ENCODE measurements at places on chromosomes 16 and 17.

DNA sequence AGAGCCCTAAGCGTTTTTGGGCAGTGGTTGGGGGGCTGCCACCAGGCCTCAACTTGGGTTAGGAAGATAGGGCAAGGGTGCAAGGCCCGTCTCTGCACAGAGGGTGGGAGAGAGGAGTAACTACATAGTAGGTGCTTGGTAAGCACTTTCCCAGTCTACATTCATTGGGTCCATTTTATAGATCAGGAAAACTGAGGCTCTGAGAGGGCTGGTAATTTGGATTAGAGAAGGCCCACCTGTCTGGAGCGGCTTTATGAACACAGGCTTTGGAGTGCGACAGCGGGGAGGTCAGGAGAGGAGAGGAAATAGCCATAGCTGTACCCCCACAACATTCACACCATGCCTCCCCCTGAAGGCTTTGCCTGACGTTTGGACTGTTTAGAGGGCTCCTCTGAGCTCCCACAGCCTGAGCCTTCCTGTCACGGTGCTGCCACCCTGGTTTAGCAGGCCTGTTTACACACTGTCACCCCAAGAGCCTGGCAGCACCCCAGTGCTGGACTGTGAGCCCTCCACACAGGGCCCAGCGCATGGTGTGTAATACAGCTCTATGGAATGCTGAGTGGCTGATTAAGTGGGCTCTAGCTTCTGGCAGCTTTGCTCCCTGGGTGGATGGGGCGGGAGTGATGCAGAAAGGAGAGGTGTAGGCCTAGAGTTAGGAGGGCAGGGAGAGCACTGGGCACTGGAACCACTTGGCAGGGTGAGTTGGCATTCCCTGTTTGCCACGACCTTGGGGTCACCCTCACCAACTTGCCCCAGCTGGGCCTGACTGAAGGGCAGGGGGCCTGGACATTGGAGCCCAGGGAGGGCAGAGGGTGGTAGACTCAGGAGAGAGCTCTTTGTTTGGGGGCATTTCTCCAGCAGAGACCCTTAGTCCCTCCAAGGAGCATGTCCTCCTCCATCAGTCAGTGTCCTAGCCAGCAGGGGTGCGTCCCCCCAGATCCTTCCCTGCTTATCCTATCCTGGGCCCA lies 73.7 kb downstream of the RAI1 start:
- DNase-seq: no peak

DNA sequence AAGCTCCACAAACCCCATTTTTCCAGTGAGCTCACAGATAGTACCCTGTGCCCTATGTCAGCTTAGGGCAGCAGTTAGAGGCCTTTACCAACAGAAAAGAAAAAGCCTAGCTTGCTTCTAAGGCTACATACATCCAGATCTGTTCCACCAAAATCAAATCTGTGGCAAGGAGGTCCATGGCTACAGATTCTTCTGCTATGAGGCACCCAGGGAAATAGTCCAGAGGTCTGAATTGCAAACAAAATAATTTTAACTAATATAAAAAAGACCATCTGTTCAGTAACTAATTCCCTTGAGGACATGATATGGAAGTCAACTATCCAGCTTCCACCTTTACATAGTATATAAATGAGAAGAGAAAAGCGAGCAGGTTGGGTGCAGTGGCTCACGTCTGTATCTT lies 129.3 kb downstream of the PARN start:
- DNase-seq: no peak

DNA sequence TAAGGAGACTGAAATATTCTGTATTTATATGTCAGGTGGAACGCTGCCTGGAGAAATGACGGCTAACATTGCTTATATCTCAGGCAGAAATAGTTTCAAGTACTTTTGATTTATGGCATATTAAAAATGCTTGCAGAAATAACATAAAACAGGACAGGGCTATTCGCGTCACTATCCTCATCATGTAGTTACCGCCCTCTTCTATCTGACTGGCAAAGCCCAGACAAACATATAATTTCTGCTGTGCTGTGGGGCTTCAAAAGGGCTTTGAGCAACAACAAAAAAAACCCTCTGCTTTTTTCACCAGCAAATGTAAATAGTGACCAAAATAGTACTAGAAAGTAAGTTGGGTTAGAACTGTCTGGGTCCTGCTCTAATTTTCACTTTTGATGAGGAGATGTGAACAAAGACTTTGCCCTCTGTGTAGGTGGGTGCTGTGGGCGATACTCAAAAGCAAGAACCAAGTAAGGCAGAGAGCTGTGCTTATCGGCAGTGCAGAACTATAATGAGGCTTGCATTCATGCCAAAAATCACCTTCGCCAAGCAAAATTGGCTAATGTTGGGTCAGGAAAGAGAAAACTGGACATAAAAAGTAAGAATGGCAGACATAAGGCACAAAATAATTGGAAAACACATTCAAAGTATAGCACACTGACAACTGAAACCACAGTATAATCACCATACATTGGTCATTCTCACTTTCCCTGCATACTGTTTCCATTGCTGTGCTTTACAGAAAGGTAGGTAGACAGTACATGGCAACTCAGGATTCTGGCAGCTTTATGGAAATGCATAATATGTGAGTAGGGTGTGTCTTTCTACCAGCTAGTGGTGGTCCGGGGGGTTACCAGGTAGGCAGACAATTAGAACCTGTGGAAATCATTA lies 151.2 kb upstream of the AXIN2 start:
- DNase-seq: no peak

DNA sequence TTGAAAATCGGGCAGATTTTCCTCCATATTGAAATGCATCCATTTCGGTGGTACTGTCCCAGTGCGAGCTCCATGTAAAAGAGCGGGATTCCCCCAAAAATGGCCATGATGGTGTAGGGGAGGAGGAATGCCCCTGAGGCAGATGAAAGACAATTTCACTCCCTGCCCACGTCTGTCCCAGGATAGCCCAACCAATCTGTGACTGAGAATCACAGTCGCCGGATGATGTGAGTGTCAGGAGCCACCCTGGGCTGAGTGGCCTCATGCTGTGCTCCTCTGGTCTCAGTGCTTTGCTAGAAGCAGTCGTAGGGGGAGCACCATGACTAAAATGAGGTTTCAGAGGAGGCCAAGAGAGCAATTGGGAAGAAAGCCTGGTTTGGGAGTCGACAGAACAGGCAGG lies 16.7 kb downstream of the SLC6A4 start:
- DNase-seq: no peak

DNA sequence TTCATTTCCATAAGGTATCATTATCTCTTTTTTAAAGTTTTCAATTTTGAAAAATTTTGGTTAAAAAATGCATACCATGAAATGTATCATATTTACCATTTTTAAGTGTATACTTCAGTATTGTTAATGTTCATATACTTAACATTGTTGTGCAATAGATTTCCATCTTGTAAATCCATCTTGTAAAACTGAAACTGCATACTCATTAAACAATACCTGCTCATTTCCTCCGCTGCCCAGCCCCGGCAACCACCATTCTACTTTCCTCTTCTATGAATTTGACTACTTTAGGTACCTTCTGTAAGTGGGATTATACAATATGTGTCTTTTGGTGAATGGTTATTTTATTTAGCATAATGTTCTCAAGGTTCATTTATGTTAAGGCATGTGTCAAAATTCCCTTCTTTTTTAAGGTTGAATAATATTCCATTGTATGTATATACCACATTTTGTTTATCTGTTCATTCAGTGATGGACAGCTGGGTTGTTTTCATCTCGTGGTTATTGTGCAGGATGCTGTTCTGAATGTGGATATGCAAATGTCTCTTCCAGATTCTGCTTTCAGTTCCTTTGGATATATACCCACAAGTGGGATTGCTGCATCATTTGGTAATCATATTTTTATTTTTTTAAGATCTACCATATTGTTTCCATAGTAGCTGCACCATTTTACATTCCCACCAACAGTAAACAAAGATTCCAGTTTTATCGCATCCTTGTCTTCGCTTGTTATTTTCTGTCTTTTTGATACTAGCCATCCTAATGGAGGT lies 6.7 kb downstream of the CCL2 start:
- no peak for DNase-seq

GRCh38 chr17:82587234-82588086 lies 60.8 kb downstream of the WDR45B start:
- DNase-seq: no peak

DNA sequence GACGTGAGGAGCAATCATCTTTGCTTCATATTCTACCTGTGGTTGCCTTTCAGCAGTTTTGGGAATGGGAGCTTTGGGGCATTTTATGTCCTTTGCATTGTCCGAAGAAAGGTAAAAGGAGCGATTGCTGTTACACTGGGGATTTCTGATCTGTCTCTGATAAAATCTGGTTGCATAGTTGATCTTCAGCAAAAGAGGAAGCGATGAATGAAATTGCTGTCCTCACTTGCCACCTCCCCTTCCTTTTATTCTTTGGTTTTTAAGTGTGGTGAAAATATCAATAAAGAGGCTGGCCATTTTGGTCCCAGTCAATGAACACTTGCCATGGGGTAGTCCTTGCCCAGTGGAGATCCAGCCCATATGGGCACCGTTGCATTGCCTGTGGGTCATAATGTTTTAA lies 236.8 kb downstream of the MSI2 start:
- DNase-seq: no peak

DNA sequence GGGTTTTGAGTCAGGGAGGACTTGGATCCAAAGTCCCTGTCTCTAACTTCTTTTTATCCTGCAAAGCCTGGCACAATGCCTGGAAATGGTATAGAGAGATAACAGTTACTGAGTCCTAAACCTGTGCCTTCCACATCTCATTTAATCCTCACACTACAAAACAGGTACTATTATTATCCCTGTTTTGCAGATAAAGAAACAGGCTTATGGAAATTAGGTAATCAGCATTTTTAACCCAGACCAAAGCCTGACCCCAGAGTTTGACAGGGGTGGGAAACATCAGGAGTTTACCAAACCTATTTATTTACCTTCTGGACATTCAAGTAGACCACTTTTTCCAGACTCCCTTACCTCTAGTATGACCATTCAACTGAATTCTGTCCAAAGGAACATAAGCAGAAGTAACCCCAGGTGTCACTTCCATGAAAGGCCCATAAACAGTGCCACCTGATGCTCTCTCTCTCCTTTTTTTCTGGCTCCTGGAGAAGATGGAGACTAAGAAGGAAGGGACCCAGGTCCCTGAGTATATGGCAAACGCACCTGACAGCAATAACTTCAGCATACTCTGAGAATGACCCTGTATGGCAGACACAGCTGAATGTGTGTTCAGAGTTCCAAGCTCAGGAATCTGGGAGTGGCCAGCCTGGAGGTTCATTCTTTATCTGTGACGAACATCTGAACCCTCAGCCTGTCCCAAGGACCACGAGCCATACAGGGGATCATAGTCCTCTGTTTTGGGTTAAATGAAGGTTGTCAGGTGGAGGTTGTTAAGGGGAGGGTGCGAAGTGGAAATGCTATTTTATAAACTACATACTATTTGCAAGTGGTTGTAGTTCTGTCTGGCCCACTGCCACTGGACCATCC lies 62.7 kb downstream of the HLF start:
- no peak for DNase-seq

GRCh38 chr17:30290696-30291542 lies 825 bp downstream of the BLMH start:
- peak; percentile 19 for DNase-seq

DNA sequence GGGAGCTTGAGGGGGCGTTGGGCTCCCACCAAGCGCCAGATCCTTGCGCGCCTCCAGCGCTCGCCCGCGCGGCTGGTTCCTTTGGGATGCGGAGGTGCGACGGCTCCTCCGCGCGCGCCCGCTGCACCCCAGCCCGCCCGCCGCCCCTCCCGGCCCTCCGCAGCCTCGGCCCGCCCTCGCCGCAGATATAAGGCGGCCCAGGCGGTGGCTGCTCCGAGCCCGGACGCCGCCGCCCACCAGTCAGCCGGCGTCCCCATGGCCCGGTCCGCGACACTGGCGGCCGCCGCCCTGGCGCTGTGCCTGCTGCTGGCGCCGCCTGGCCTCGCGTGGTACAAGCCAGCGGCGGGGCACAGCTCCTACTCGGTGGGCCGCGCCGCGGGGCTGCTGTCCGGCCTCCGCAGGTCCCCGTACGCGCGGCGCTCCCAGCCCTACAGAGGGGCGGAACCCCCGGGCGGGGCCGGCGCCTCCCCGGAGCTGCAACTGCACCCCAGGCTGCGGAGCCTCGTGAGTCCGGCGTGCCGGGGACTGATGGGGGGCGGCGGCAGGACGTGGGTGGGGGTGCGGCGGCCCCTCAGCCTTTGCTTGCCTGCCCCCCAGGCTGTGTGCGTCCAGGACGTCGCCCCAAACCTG lies at the start of gene NPB:
TSS of gene NPB (plus strand) at position 216 of the 630 bp plus-strand sequence. CDS start at position 256, 40 bp downstream.
- no peak for DNase-seq

DNA sequence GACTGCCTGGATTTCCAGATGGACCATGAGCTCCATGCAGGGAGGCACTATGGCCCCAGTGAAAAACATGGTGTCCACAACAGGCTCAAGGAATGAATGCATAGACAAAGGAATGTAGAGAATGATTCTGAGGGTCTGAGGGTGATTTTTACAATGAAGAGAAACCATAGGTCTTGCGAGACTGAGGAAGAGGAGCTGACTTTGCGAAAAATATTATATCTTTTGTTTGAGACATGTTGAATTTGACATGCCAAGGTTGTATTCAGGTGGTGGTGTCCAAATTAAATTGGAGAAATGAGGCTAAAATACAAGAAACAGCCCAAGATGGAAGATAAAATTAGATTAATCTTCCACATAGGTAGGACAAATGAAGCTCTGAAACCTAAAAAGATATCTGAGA lies 12.7 kb downstream of the HSD17B2 start:
- DNase-seq: no peak

- DNase-seq: no peak
Observed at GRCh38 chr17:57587193-57587969, 157.7 kb downstream of the CCDC182 start.

- DNase-seq: no peak
Observed at GRCh38 chr17:21100636-21101035, 26.1 kb upstream of the DHRS7B start.

DNA sequence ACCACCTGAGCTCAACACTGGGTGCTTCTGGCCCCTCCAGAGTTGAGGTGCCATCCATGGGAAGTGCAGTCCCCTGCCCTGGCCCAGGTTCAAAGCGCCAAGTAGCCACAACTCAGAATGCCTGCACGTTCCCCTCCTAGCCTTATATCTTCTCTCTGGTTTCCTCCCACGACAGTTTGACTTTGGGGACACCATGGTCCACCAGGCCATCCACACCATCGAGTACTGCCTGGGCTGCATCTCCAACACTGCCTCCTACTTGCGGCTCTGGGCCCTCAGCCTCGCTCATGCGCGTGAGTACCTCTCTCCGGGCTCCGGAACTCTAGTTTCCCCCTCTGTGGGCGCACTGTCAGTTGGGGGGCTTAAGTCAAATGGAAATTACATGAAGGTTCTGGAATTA lies 22.4 kb upstream of the NAGLU start:
- no peak for DNase-seq

GRCh38 chr17:44322236-44322895 lies 2.3 kb downstream of the SLC25A39 start:
- no peak for DNase-seq

DNA sequence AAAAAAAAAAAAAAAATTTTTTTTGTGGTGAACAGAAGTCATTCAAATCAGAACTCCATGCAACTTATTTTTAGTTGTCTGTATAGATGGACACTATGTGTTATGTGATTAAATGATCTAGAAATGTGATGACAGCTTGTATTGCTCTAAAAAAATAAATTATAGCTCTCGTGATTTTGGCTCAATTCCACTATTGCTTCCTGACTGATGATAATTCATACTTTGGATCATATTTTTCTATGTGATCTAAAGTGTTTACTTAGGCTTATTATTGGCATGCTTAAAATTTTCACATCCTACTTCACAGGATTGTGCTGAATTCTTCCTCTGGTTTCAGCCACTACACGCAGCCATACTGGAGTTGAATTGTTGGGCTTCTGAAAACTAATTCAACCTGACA lies 76.8 kb downstream of the RPGRIP1L start:
- no peak for DNase-seq
